Ascending aorta (tissue), 2 donors: ENCODE measurements at places on chromosomes 4 and X.

DNA sequence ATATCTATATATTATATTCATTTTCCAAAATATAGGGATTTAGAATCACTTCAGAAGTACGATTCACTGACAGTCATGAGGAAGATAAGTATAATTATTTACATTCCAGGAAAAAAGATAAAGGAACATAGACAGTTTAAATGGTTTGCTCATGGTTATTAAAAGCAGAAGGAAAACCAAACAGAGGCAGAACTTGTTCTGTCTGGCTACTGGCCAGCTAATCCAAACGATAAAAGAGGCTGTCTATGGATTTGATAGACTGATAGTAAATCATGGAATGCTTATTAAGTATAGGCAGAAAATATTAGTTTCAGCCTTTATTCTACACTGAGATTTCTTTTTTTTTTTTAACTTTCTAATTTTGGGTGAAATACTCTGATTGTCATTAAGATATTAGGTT, 50.2 kb downstream of the RPGR start:
- no peak for DNase-seq

DNA sequence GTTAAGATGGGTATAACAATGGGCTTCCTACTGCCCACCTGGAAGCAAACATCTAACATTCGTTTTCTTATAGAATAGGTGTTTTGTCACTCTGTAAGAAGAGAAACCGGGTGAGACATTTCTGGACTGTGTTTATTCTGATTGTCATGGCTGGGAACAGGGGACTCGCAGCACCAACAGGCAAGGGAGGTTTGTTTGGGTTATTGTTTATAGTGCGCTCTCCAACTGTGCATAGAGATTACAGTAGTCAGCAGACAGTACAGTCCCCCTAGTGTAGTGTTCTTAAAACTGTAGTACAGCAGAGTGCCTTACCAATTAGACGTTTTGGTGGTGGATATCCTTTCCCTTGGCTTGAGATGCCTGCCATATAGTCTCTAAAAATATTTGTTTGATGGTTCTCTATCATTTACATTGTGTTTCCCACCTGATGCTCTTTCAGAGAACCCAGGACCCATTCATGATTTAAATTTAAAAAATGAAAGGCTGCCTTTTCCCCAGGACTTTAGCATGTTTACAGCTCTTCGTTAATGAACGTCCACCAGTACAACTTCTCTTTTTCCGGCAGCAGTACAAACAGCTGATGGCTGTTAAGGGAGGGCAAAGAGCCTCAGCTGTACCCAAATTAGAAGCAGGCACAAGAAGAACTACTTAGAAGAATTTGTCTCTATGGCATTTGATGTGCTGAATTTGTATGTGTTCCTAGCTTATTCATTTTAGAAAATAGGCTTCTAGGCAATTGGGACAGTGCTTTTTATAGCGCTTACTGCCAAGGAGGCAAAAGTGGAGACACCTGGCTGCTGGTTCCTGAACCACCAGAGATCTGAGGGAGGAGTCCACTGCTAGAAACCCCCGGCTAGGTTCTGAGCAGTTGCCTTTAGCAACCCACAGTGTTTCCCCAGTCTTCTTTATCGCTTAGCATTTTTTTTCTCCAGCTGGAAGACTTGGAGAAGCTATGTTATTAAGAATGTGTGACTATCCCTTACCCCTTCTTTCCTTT, 1.0 kb upstream of the RNF150 start:
- no peak for DNase-seq

- DNase-seq = no peak
Observed at GRCh38 chr4:83819582-83819981, 283.7 kb downstream of the GPAT3 start.

DNA sequence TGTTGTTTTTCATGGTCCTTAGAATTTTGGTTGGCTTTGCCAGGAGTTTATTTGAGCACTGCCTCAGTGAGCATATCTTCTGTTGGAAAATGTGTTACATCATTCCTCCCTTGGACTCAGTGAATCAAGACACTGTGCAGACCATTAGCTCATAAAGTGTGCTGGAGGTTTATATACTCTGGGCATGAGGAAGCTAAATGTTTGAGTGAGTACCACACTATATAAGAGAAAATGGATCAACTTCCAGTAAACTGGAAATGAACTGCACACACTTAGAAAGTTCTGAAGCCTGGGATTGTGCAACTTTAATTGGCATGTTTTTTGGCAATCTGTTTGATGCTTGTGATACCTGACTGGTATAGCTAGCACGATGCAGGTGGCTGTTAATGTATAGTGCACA, 75.9 kb downstream of the LIMCH1 start:
- DNase-seq = no peak
